ENCODE measurements at places on chromosomes 4 and X.
A peak's percentile ranks its signal among the peaks of the same experiment; 100 is the strongest.

DNA sequence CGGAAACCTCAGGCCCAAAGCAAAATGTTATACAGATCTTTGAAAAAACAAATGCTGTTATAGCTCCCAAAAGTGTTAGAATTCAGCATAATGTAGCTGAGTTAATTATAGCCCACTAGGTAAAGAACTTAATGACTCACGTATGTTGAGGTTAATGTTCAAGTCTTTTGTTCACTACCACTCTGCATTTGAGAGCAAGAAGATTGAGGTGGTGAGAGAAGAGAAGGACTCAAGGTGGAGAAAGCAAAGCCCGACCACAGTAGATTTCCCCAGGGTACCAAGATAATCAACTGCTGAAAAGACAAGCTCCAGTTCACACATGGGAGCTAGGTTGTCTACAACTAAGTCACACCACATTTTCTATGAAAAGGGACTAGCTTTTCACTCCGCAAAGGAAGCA, 480.2 kb downstream of the DTHD1 start:
- no peak for DNase-seq

- peak; percentile 30 for DNase-seq
Measured at GRCh38 chrX:102765809-102766208, 45.3 kb downstream of the GPRASP3 start.

DNA sequence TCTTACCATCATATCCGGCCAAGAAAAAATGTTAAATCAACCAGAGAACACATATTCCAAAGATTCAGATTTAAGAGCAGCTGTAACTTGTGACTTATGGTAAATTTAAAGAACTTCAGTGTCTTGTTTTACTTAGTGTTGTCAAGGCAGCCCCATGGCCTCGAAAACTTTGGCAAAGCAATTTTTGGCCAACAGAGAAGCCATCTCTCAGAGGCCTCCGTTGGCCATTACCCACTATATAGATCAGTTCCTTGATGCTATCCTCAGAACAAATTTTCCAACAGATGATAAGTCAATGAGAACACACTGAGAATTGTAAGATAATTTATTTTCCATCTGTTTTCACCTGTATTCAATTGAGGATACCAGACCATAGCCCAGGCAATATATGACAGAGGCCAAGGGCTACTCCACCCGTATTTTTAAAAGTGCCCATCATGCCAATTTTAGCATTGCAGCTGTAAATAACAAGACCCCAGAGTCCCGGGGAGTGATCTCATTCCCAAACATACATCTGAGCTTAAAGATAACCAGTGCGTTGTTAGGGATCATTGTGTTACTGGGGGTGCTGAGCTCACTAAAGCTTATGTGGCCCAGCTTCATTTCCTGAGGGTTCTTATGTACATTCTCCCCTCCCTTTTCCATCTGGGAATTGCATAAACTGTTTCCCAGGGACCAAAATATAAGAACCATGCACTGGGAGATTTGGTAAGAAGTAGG, 50.0 kb upstream of the PDHA1 start:
- DNase-seq = no peak

DNA sequence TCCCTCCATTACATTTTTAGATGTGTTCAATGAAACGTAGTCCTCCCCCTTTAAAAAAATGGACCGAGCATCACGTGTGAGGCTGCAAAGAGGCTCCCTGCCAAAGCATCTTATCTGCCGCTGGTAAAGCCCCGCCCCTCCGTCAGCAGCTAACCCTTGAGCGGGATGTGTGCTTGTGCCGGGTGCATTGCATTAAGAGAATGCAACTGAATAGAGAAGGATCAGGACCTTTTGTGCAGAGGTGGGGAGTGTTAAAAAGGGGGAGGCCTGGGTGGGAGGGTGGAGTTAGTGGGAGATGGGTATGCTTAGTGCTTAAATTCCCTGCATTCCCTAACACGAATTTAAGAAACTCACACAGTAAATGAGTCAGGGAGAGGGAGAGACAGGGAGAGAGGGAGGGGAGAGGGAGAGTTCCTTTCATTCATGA, 66.0 kb downstream of the TBL1X start:
- DNase-seq = peak; percentile 70

DNA sequence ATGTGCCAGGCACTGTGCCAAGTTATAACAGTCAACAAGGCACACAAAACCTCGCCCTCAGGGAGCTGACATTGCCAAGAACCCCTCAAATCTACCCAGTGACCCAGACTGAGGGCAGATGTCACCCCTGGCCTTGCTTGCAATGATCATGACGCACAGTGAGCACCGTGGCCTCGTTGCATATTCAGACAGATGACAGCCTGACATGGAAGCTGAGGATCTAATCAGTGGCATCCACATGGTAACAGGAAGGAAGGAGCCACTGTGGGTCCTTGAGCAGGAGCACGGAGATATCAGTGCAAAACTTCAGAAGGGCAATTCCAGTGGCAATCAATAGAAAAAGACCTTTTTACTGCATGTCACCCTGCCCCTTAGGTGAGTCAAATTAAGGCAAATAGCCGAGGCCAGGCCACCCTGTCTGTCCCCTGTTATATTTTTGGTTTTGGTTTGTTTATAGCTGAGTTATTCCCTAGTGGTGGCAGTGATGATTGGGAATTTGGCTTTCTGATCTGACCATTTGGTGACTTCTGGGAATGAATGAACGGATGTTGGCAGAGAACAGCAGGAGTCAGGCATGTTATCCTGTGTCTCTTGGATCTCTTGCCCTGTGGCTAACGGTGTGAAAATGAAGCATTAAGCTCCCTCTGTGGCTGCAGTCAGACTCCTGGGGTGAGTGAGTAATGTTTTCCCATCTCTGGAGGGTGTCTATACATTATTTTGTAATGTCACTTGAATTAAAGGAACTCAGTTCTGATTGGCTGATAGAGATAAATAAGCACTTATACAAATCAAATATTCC, 20.4 kb downstream of the WDR13 start:
- no peak for DNase-seq
